ENCODE measurements at places on chromosomes 4 and X. TPM values are rescaled to one million over a fixed set of nuclear protein-coding genes. Genes with fewer than 3 reads are reported as not detected.

- DNase-seq = no peak
Measured at GRCh38 chr4:100985576-100985975, 361.8 kb downstream of the PPP3CA start.

DNA sequence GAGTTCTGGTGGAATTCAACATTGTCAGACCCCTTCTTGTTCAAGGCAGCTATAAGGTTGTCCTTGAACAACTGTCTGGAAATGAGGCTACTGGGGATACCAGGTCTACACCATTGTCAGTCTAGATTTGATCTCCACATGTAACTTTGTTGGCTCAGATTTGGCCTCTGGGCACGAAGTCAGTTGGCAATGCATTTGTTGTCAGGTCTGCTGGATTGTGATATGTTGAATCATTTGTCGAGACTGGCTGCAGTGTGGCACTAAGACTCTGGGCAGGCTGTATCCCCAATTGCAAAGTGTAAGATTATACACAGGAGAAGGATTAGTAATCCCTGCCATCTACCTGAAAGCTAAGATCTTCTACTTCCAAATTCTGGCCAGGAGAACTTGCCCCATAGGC is 26.5 kb downstream of the ZNF81 start:
- DNase-seq = no peak

GRCh38 chr4:36024901-36025660 is 219.2 kb downstream of the ARAP2 start:
- DNase-seq = no peak

GRCh38 chr4:35559559-35560365 is 684.6 kb downstream of the ARAP2 start:
- DNase-seq = peak; percentile 0

- DNase-seq = no peak
Measured at GRCh38 chrX:112760697-112761096, 79.9 kb downstream of the AMOT start.

DNA sequence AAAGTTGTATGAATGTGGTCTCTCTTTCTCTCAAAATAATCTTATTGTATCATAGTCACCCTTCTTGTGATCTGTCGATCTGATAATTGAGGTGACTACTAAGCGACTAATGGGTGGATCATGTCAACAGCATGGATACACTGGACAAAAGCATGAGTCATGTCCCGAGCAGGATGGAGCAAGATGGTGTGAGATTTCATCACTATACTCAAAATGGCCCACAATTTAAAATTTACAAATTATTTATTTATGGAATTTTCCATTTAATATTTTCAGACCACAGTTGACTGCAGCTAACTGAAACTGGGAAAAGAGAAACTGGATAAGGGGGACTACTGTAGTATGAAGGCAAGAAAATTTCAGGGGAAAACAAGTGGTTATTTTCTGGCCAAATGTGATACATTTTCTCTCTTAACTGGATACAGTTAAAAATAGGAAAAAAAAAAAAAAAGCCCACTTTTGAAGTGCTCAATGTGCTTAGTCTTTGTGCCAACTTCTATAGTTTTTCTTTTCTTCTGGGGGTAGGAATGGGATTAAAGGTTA is 25.3 kb downstream of the FAM241A start:
- peak; percentile 90 for DNase-seq

- DNase-seq = peak; percentile 99
Measured at GRCh38 chr4:169225058-169225751, 45.6 kb downstream of the SH3RF1 start.

DNA sequence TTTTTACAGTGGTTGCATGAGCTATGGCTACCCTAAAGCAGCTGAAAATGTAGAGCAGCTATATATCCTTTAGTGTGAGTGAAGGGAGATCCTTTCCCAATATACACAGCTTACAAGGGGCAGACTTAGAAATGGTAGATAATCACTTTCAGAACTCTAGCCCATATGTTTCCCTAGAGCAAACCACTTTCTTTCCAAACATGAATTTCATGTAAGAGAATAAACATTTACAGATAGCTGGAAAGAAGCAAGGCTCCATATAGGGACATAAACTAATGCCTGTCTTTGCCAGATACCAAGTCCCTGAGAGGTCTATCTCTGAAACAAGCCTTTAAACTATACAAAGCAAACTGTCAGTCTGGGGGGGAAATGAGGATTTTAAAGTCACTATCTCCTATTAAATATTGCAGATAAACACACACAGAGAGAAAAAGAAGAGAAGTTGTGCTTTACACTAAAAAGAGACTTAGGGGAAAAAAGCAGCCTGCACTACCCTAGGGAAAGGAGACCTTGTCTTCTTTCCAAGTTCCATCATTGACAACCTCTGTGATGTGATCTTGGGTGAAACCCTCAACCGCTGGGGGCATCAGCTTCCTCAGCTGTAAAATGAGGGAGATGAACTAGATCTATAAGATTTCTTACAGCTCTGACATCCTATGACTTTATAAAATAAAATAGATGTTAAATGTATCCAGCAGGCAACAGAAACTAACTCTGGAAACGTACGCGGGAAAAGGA is 73.6 kb downstream of the TMEM156 start:
- peak; percentile 80 for DNase-seq

DNA sequence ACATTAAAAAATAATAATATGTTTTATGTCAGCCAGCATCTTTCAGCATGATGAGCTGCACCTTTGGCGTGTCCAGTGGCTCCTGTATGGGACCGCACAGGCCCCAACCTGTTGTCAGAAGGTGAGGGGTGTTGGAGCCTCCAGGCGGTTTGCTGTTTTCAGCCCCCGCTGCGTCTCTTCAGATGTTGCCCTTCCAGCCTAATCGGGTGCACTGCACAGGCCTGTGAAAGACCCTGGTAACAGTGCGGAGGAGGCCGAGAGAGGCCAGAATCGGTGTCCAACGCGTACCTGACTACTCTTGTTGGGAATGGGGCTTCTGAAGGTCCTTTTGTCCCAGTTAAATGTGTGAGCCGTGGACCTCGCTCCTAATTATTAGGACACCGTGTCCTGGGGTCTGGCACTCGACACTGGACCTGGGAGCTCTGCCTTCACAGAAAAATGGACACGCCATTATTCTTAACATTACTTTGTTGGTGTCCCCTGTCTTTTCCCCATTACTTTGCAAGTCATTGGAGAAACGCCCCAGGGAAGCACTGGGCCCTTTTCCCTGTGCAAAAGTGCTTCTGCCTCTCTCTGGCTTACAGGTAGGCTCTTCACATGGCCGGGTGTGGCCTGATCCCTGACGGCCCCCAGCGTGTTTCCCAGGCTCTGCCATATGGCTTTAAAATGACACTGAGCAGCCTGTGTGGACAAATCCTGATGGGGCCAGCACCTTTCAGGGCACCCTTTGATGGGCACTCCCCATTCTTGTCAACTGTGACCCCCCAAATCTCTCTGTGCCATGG is 51.2 kb downstream of the TBC1D14 start:
- DNase-seq = no peak

DNA sequence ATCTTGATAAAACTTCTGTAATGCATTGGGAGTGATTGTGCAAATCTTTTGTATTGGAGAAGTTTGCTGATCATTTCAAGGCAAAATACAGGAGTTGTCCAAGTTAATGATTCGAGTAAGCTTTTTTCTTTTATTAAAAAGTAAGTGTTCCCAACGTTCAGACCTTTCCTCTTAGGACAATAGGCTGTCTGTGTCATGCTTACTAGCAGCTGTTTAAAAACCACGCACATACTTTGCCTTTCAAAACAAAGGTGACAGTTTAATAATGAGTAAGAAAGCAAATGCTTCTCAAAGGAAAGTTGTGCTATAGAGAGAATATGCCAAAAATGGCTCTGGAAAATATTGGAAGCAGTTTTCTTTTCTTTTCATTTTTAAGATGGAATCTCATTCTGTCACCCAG is 11.2 kb downstream of the TRAPPC11 start:
- no peak for DNase-seq

The WDR17 gene
- 0.64 TPM for total RNA-seq

The SLC26A1 gene
- total RNA-seq = under 0.01 TPM

The ERVMER34-1 gene
- total RNA-seq = 0.32 TPM

The CPZ gene
- 15.5 TPM for total RNA-seq

The NUDT6 gene
- total RNA-seq = 6.8 TPM

The CDS1 gene
- total RNA-seq = under 0.01 TPM

The PKD2 gene
- 110 TPM for total RNA-seq

The VGLL1 gene
- not detected for total RNA-seq

Data from fibroblast of villous mesenchyme (primary cell).